Activated effector memory CD4-positive, alpha-beta T cell treated with Interleukin-2 at 50 U/mL for 16 hours (primary cell): ENCODE measurements at places on chromosomes 6 and 20.

GRCh38 chr20:13995086-13995665 is at the start of gene MACROD2:
MACROD2 (plus strand) TSS chr20:13995516.
- no peak for DNase-seq

DNA sequence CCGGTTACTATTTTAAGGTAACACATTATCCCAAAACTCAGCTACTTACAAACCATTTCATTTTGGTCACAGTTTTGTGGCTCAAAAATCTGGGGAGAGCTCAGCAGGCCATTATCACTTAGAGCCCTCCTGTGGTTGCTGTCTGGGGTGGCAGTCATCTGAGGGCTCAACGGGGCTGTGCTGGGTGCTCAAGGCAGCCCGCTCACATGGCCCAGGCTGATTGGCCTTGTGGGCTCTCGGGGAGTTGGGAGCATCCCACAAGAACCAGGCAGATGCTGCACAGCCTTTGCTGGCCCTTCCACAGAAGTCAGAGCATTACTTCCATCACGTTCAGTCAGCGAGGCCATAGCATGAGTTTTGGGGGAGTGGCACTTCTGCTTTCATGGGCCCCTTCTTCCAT is 6.3 kb upstream of the VSX1 start:
- DNase-seq: no peak

DNA sequence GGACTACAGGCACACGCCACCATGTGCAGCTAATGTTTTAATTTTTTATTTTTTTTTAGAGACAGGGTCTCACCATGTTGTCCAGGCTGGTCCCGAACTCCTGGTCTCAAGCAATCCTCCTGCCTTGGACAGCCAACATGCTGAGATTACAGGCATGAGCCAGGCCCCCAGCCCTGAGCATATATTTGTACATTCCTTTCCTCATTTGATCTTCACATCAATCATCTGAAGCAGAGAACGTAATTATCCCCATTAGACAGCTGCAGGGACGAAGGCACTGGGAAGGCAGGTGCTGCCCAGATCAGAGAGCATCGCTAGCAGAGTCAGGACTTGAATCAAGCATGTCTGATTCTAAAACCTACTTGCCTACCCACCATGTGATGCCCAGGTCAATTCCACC is 41.0 kb upstream of the SIRPA start:
- no peak for DNase-seq

DNA sequence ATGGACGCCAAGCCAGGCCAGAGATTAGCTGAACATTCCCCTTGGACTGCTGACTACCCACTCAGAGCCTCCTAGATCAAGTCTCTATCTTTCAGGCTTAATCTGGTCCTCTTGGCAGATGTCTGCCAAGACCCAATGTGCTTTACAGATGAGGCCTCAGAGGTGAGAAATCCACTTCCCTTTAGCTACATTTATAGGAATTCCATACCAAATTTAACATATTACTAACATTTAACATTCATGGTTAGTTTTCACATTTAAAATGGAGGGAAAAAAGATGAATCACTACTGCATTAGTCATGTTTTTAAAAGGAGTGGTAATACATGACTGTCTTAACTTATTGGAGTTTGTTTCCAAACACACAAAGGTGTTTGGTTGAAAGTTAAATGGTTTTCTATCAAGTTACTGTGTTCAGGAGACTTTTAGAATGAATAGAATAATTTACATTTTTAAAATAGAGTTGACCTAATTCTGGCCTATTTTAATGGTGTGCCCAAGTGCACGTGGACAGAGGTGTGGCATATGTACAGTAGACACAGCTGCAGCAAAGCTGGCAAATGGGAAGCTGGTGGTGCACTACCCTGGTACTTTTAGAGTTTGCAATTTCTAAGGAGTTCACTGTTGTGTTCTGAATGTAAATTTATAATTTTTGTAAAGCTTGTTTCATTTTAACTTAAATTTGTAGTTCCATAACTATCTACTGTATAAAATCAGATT is 41.9 kb upstream of the CALHM6 start:
- DNase-seq: no peak

GRCh38 chr20:1637755-1638154 is 17.9 kb upstream of the SIRPB1 start:
- DNase-seq: no peak

DNA sequence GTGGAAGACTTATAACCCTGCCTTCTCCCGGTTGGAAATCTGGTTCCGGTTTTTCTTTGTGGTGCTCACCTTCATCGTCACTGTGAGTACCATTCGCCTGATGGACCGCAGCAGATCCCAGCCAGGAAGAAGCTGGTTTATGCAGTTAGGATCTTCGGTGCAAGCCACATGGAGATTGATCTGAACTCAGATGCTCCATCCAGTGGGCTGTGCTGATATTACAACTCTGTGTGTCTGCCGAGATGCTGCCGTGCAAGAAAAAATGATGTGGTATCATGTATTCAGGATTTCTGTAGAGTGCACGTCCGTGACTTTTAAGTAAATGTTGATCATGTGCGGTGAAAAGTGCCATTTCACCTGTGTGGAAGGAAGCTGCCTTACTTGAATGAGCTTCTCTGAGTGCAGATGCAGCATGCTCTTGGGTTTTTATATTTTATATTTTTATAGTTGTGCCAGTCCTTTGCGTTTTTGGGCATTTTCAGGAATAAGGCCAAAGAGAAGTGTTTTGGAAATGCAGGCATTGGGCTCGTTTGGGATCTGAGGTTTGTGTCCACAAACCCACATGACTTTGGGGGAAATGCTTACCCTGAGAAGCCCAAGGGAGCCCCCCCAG is 39.2 kb downstream of the DYNLT1 start:
- DNase-seq: peak; percentile 7

DNA sequence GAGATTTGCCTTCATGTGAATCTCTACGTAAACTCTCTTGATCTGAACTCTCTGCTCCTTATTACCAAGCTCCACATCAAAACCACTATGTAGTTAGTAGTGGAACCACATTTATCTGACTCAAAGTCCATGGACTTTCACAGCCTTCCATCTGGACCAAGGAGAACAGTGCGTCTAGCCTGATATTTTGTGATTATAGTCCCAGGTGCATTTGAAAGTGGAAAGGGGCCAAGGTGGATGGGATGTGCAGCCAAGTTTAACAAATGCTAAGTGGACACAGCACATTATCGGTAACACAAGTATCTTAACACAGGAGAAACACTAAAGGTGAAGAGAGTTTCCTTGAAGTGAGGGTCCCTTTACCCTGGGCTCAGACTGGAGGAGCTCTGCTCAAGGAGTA is 281.2 kb upstream of the SGK1 start:
- no peak for DNase-seq

GRCh38 chr6:99912657-99913056 is 81.4 kb downstream of the MCHR2 start:
- no peak for DNase-seq

- DNase-seq: no peak
These were observed 45.8 kb downstream of the PLCB4 start for GRCh38 chr20:9114709-9115108.

- DNase-seq: no peak
These were observed 334.1 kb upstream of the CITED2 start for GRCh38 chr6:139708337-139709199.

DNA sequence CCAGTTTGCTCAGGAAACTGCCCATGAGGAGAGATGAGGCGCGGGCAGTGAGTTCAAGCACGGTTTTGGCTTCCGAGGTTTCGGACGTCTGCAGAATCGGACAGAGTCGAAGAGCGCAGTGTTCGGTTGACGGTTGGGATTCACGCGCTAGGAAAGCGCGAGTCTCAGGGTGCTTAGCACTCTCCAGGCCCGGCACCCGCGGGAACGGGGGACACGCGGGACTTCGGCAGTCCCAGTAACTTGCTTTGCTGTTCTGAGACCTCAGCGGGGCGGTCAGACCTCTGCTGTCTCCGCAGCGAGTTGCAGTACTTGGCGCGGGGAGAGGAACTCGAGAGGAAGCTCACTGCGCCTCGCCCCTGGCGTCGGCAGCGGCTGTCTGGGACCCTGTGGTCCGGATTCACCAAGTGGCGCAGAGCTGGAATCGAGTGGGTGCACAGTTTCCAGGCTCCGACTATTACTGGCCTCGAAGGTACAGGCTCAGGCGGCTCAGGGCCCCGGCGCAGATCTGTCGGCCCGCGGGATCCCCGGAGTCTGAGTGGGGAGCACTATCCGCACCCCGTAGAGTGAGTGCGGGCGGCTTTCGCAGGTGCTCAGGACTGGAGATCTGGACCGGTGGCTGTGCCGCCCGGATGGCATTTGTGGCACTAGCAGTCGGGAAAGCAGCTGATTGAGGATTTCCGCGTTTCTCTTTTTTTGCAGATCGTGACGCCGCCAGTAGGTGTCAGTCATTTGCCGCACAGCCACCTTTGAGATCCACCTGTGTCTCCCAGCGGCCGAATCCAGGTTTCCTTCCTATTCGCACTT is at the start of gene POM121L2:
Gene POM121L2 (minus strand): TSS at position 128 of the 804 bp plus-strand sequence. CDS start 103 bp downstream, at position 25.
- peak; percentile 43 for DNase-seq

DNA sequence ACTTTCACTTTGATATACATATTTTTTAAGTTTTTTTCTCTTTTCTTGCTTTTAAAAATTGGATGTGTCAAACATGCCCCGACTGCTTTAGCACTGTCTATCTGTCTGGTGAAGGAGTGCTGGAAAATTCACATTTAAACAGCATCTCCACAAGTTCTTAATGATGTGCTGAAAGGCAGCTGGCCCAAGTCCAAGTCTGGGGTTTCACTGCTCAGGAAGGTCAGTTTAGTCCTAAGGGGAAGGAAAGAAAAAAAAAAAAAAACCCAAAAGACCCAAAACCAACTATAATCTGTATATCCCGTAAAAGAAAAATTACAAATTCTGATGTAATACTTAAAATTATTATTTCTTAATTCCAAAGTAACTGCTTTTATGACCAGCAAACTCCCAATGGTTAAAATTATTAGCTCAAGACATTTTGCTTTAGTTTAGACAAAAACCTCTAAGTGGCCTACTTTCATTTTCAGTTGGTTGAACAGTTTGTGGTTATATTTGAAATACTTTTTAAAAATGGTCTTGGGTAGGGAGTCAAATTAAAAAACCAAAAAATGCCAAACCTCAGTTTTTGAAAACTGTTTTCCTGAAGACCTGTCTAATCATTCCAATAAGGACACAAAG is 79.5 kb upstream of the PREP start:
- no peak for DNase-seq

- DNase-seq: no peak
These were observed 9.4 kb upstream of the CCN2 start for GRCh38 chr6:131960371-131961133.

DNA sequence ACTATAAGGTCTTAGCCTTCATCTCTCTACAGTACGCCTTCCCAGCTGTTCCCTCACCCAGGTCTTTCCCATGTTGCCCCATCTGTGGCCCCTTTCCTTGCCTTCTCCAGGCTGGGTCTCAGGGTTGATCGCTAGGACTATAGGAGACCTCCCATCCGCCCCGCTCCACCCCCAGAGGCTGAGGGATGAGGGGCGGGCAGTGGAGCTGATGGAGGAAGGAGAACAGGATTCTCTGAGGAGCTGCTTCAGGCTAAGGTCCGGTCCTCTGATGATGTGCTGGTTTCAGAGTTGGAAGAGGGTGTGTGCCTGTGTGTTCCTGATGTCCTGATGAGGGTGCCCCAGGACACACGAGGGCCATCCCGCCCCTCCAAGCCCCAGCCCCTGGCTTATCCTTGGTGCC is 154.8 kb upstream of the QKI start:
- no peak for DNase-seq

- no peak for DNase-seq
These were observed 101.4 kb upstream of the LAMP5 start for GRCh38 chr20:9413001-9413400.

DNA sequence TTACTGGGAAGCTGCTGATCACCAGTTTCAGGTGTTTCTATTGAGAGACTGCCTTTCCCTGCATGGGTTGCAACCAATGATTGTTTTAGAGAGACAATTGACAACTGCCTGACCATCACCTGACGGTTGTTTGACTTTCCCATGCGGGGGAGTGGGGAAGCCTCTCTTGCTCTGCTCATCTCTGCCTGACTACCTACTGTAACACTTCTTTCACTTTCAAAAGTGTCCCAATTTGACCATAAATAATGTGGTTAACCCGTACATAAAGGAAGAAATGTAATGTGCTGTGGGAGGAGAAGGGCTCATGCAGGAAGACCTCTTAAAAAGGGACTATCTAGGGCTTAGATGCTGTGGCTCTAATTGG is 122.1 kb upstream of the PHACTR1 start:
- DNase-seq: no peak

DNA sequence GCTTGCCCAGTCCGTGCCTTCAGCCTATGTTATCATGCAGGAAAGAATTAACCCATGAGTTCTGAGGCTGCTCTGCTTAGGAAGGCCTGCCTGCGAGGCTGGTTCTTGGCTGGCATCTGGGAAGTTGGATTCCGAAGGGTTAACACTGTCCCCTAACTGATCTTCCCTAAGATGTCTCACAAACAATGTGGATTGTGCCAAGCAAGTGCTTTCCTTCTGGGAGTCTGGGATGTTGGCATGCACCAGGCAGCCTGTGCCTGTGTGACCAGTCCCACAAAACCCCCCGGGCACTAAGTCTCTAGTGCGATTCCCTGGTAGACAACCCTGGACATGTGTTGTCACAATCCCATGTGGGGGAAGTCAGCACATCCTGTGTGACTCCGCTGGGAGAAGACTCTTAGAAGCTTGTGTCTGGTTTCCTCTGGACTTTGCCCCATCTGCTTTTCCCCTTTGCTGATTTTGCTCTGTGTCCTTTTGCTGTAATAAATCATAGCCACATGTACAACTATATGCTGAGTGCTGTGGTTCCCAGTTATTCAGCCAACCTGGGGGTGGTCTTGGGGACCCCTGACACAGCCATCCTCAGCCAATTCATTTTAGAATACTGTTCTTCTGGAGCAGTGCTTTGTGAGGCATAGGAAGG is 83.8 kb downstream of the SLC22A23 start:
- no peak for DNase-seq

- no peak for DNase-seq
These were observed 46.4 kb upstream of the POU3F2 start for GRCh38 chr6:98787961-98788360.

DNA sequence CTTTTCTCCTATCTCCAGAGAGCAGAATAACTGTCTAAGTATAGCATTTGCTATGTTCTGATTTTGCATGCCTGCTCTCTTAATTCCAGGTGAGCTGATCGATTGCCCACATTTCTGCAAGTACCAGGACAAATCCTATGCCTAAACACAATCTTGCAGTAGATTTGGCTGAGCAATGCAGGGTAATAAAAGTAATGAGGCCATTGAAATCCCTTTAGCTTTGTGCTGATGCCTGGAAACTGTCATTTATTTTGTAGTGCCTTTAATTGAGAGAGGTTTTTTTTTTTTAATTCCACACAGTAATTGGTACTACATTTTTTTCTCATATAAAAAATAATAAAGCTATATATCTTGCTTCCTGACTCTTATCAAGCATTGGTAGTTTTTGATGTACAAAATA is 252.3 kb downstream of the NKAIN2 start:
- no peak for DNase-seq

- no peak for DNase-seq
These were observed 14.2 kb downstream of the TRAF3IP2 start for GRCh38 chr6:111591370-111591900.

- no peak for DNase-seq
These were observed 27.1 kb downstream of the HSF2 start for GRCh38 chr6:122426597-122426996.
